Hindlimb muscle (tissue), 1 donor: ENCODE measurements at places on chromosomes 2 and 18.
A peak's percentile ranks its signal among the peaks of the same experiment; 100 is the strongest.

- DNase-seq, result no peak
Observed at GRCh38 chr2:109516445-109517117, 97.2 kb downstream of the SEPTIN10 start.

- peak; percentile 59 for DNase-seq
Observed at GRCh38 chr2:50722776-50723175, 309.2 kb downstream of the NRXN1 start.

DNA sequence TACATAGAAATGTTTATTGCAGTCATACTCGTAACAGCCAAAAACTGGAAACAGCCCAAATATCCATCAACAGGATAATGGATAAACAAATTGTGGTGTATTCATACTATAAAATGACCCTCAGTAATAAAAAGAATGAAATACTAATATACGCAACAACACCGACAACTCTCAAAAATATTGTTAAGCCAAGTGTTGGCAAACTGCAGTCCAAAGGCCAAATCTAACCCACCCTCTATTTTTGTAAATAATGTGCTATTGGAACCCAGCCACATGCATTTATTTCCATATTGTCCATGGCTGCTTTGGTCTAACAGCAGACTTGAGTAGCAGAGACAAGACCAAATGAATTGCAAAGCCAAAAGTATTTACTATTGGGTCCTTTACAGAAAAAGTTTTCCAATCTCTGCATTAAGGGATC lies 151.0 kb downstream of the MREG start:
- peak; percentile 56 for DNase-seq

DNA sequence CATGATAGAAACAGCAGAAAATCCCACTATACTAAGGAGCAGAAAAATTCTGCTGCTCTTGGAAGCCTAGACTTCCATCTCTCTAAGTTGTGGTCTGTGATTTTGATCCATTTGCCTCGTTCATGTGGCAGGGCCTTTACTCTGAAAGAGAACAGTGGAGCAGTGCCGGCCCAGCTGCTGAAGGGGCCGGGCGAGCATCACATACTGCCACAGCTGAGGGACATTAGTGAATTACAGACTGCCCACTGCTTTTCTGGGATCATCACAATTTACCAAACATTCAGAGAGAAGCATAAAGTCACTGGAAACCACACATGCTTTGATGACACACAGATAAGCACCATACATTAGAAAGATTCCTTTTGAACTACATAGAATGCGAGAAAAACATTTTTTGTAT lies 217.0 kb upstream of the BOD1L2 start:
- DNase-seq, result no peak

- DNase-seq, result no peak
Observed at GRCh38 chr2:138147796-138148195, 183.5 kb downstream of the HNMT start.

GRCh38 chr2:128636802-128637147 lies 318.1 kb upstream of the HS6ST1 start:
- DNase-seq, result no peak

- no peak for DNase-seq
Observed at GRCh38 chr18:7926526-7926925, 359.4 kb downstream of the PTPRM start.

DNA sequence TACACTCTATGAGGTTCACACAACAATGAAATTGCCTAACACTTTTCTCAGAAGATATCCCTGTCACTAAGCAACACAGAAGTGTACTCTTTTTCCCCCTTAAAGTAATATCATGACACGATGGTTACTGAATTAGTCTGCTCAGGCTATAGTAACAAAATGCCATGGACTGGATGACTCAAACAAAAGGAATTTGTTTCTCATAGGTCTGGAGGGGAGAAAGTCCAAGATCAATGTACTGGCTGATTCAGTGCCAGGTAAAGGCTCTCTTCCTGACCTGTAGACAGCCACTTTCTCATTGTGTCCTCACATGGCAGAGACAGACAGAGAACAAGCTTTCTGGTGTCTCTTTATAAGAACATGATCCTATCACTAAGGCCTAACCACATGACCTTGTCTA lies 211.9 kb downstream of the RBM43 start:
- DNase-seq, result no peak

DNA sequence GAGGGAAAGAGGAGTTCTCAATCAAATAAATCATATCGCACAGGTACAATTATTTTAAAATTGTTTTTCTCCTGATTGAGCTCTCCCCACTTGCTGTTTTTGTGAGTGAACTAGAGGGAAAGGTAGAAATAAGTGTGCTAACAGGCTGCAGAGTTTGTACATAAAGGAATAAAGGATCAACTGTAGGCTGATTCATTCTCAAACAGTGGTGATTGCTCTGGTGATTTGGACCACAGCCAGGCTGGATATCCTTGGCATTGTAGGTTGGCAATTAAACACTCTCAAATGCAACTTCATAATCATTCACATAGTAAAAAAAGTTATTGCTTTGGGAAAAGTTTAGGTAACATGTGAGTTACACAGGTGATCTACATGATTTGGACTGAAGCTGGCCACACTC lies 29.8 kb downstream of the LRP1B start:
- DNase-seq, result no peak

DNA sequence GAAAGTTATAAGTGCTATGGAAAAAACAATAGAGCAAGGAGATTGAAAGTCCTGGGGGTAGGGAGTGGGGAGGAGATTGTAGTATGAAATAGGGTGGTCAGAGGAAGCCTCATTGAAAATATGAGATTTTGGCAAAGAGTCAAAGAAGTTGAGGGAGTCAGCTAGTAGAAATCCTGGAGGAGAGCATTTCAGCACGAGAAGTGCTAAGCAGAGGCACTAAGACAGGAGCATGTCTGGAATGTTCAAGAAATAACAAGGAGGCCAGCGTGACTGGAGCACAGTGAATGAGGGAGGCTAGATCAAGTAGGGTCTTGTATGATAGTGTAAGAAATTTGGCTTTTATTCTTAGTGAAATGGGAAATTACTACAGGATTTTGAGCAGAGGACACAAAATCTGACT lies 2.1 kb upstream of the TSPYL6 start:
- DNase-seq, result no peak

DNA sequence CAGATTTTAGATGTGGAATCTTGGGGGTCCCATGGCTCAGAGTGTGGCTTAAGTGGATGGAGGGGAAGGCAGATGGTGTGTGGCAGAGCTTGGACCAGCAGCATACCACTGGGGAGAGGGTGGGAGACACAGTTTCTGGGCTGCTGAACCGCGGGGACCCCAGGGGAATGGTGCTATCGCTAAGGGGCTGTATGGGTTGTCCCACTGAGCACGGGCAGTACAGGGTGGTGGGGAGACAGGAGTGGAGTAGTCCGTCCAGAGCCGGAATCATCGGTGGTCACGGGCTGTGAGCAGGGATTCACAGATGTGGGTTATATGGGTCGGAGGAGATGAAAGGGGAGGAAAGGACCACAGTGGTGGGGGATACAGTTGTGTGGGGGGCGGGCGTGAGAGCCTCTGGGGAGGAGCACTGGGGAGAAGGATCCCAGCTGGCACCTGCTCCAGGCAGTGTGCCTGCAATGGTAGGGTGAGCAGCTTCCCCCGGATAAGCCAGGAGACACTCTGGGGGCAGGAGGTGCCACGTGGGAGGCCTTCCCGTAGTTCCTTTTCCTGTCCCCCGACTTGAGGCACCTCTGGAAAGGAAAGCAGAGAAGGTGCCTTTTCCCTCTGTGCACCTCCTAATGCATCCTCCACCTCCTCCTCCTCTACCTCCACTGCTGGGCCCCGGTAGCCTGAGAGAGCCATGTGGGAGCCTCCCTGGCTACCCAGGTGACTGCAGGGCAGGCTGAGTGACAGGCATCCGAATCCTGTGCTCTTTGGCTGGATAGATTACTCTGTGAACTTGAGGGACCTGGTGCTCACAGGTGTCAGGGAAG lies 24.9 kb downstream of the IGFBP5 start:
- DNase-seq, result no peak

GRCh38 chr18:59002974-59003594 lies 136.6 kb upstream of the SEC11C start:
- DNase-seq, result no peak
